ENCODE measurements at places on chromosomes 5 and 9.

DNA sequence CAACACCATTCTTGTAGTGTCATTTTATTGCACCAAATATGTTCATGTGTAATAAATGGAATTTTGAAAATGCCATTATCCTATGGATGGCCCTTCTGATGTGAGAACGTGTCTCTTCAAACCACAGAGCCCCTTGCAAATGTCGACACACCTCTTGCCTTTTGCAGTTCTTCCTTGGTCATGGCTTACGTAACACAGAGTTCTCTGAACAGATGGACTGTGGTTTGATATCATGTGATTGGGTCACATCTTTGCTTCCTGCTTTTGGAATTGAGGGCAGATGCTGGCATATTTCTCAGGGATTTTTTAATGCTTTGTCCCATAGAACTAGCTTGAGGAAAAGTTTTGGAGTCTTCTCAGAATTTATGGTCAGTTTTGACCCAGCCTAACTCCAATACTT, 4.6 kb downstream of the TGFBR1 start:
- no peak for DNase-seq

- no peak for DNase-seq
Measured at GRCh38 chr5:3597167-3598007, 1.8 kb downstream of the IRX1 start.

GRCh38 chr9:107862323-107862722, 372.8 kb upstream of the KLF4 start:
- no peak for DNase-seq

DNA sequence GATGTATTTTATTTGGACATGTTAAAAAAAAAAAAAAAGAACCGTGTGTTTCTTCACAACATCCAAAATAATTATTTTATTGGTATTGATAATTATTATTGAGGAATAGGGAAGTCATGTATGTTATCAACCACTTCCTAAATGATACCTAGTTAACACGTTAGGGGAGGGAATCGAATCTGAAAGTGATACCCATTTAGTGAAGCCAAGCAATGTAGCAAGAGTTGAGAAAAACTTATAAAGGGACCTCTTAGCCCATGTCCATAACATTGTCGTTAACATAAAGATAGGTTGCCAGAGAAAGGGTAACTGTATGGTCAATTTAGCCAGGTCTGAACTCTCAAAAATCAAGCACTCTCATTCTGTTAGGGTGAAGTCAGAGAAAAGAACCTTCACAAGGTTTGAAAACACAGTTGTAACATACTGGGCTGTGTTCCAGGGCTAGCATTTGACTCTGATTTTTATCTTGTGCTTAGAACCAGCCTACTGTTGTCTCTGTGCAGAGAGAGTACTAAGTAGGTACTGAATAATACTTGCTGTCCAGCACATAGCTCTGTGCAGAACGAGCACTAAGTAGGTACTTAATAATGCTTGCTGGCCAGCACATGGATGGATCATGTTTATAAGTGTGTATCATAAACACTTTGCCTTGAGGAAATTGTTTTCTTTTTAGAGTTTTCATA, 60.4 kb downstream of the GHR start:
- DNase-seq = no peak

DNA sequence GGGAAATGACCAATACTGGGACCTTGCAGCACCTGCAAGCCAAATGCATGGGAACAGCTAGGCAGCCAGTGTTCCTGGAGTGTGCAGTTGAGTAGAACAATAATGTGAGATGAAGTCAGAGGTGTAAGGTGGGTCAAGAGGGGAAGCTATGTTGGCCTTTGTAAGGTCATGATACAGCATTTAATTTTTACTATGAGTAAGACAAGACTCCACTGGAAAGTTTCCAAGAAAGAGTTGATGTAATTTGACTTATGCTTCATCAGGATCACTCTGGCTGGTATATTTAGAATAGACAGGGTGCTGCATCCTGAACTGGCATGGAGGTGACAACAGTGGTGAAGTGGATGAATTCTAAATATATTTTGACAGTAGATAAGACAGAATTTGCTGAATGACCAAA, 744.8 kb downstream of the KCTD16 start:
- DNase-seq = no peak

- DNase-seq = no peak
Measured at GRCh38 chr5:112142769-112143270, 276.3 kb downstream of the EPB41L4A start.

GRCh38 chr5:7606840-7607465, 211.0 kb downstream of the ADCY2 start:
- no peak for DNase-seq

- DNase-seq = no peak
Measured at GRCh38 chr5:157740229-157740610, 3.3 kb upstream of the LSM11 start.

DNA sequence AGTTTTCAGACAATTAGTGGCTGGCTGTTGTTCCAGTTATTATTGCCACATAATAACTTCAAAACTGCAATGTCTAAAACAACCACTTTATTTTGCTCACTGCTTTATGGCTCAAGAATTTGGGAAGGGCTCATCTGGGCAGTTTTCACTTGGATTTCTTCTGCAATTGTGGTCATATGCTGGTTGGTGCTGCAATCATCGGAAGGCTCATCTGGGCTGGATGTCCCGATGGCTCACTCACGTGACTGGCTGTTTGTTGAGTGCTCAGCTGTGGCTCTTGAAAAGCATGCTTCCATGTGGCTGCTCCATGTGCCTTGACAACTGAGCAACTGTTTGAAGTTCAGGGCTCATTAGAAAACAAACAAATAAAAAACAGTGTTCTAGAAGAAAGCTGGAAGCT, 1032.5 kb downstream of the DTWD2 start:
- no peak for DNase-seq

DNA sequence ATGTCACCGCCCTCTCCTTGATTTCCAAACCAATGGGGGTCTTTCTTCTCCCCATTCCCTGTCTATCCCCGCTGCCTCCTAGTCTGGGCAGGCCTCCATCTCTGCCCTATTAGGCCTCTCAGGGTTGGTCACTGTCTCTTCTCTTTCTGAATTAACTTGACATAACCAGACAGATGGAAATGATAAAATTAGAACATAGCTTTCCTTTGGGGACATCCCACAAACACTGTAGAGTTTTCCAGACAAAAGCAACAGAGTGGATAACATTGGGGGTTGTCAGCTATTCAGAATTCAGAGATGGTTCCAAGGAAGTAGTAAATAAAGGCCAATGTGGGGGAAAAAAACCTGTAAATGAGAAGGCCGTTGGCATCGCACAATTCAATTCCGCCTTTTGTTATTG, 24.7 kb downstream of the LHX6 start:
- no peak for DNase-seq
